ENCODE measurements at places on chromosomes 4 and X.

GRCh38 chr4:125091-125771 is 930 bp downstream of the ZNF718 start:
- DNase-seq = peak; percentile 12

GRCh38 chr4:74653331-74654229 is 140.7 kb downstream of the BTC start:
- DNase-seq = no peak

- DNase-seq = no peak
These were observed 3.3 kb downstream of the EGF start for GRCh38 chr4:109916027-109916409.

DNA sequence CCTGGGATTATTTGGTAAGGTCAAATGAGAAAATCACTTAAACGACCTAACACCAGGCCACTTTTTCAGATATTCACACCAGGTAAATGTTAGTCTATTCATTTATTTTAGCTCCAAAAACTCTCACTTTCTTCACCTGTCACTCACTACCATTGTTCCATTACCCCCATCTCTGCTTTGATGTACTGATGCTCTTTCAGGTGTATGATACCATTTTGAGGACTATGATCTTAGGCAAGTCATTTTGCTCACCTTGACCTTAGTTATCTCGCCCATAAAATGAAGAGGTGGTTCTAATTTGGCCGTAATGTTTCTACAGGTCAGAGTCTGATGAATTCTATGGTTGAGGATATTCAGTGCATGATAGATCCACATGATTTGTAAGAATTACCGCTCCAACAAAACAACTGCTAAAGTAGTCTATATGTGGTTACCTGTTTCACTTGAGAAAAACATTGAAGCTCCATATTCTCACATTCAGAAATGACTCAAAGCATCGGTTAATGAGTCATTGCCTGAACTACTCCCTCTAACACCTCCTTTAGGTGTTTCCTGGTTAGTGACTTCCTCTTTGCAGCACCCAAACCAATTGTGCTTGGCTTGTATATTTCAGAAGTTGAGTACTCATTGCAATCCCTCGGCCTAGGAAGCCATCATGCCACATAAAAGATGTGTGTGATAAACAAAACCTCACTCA is 4.5 kb downstream of the DTHD1 start:
- DNase-seq = peak; percentile 33

GRCh38 chr4:58515226-58515625 is 1405.0 kb upstream of the IGFBP7 start:
- DNase-seq = no peak

GRCh38 chr4:44914748-44915147 is 188.4 kb upstream of the GNPDA2 start:
- no peak for DNase-seq

GRCh38 chr4:31169846-31170245 is 449.7 kb downstream of the PCDH7 start:
- no peak for DNase-seq

DNA sequence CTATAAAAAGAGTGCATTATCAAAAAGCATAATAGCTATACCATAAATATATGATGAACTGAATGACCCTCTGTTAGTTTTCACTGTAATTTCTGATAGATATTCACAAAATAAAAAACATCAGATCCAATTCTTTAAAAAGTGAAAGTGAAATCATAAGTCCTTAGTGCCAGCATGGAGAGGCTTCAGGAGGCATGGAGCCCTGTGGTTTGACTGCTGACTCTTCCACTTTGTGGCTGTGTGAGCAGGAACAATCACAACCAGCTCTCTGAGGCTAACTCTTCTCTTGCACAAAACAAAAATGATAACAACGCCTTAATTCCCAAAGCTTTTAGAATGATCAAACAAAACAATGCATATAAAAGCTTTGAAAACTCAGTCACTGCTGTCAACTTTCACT is 1143.9 kb downstream of the PDHA2 start:
- no peak for DNase-seq

DNA sequence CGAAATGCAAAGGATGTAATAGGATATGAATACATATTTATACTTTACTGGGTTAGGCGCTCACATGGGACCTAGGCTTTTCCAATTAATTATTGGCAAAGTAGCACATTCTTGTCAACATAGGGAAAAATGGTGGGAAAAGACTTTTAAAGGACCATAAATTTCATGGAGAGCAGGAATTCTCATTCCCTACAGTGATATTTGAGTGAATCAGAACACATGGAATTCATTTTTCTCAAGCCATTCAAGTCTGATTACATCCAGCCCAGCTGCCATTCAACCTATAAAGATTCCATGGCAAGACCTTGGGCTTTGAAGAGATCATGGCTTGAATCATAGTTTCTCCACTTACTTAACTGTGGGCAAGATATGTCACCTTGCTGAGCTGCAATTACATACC is 150.4 kb downstream of the SOWAHB start:
- no peak for DNase-seq

GRCh38 chr4:146105464-146105863 is 70.1 kb upstream of the LSM6 start:
- DNase-seq = no peak

DNA sequence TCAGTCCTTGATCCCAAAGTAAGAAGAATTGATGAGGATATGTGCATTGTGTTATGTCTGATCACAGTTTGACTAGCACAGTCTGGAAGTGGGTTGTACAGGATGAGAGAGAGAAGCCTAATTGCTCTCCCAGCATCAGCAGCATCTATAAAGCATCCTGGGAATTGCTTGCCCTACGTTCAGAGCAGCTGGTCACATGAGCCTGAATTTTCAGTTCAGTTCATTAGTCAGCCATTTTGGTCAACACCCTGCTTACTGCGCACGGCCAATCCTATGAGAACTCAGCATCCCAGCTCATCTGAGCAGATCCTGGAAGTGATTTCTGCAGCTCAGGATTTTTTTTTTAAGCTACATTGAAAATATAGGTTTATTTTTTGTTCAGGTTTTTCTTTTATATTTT is at the start of gene RUFY3:
Gene RUFY3, plus strand, starts transcription at position 218 of the 400 bp plus-strand sequence. CDS start 610 bp downstream, outside the sequence.
- no peak for DNase-seq

- DNase-seq = no peak
These were observed 178.9 kb upstream of the GPC4 start for GRCh38 chrX:133594156-133594555.

GRCh38 chr4:114547340-114548134 is 51.1 kb upstream of the UGT8 start:
- DNase-seq = no peak

DNA sequence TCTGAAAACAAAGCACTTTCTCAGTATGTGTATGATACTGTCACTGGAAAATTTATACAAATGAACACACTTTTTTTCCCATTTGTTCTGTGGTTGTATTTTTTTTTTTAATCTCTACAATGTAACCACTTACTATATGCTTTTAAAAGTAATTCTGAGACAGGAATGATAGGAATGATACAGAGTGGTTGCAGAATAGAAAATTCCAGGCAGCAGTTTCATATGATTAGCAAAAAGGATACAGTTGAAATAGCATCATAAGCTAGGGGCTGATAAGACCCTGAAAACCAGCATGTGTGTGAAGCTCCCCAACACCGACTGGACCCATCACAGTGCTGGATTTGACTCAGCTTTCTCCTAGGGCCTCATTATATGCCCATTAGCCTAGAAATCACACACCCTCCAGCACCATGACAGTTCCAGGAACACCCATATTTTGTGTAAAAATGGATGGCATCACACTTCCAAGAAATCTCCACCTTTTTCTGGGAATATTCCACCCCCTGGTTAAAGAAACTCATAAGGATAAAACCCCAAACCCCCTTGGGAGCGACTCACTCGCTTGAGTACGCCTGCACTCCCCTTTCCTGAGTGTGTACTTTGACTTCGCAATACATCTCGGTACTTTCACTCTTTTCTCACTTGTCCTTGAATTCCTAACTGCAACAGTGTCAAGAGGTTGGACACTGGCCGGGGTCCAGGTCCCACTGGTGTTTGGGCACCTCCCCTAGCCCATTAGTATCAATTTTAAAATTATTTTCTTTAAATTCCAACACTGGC is 77.4 kb upstream of the AGA start:
- no peak for DNase-seq

DNA sequence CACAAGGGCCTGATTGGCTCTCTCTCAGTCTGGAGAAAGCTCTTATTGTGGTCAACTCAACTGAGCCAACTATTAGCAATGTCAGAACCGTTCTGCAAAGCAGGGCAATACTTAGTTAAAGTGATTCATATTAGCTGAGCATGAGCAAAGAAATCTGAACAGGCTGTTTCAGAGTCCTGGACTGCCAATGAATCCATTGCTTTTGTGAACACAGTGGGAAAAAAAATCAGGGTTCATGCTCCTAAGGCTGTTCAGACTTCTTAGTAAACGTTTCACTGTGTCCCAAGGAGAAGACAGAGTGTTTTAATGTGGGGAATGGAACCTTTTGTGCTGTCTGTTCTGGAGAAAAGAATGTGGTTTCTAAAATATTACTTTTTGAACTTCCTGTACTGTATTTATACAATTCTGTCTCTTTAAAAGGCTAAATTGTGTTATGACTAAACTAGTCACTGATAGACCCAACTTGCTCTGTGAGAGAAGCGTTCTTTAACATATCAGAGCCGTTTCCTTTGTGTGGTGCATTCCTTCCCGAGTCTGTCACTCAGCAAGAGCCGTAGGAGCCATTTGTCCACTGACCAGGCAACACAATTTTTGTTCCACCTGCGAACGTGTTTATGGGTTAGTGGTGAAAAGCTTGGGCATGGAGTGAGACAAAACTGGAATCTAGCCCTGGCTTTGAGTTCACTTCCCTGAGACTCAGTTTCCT is 366.1 kb downstream of the FBXO8 start:
- DNase-seq = no peak

DNA sequence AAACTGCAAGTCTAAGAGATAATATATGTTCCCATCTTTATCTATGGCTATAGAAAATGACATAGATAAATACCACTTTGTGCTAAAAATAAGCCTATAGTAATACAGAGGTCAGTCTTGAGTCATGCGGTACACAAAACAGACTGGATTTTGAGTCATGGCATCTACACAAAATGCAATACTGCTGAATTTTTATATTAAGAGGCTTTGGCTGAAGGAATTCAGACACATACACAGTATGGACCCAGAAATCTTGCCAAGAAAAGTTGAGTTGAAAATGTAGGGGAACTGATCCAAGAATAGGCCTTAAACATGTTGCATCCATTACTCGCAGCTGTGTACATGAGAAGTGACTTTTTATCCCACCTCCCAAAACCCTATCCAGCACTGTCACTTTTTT is 184.4 kb downstream of the TENM3 start:
- DNase-seq = no peak

- DNase-seq = no peak
These were observed 90.7 kb downstream of the SHROOM3 start for GRCh38 chr4:76525751-76526150.

GRCh38 chr4:104941661-104942062 is 205.0 kb upstream of the TET2 start:
- no peak for DNase-seq

- DNase-seq = no peak
These were observed 29.6 kb downstream of the TLR10 start for GRCh38 chr4:38752941-38753806.

Data from activated CD4-positive, alpha-beta T cell treated with anti-CD3 and anti-CD28 coated beads, Interleukin-2, amount 50 U/mL, for 4 hours (primary cell).